ENCODE measurements at places on chromosomes 2 and 18. TPM values are rescaled to one million over a fixed set of nuclear protein-coding genes. Genes with fewer than 3 reads are reported as not detected.

IL1R2 gene
- 0.31 TPM for total RNA-seq

MCEE gene
- total RNA-seq, result 4.3 TPM

BCL11A gene
- total RNA-seq, result 3.3 TPM

SGPP2 gene
- total RNA-seq, result 1.7 TPM

ALLC gene
- not detected for total RNA-seq

Measured in CD4-positive, alpha-beta T cell (primary cell).